T-cell (primary cell): ENCODE measurements at places on chromosomes 11 and 22.
A peak's percentile ranks its signal among the peaks of the same experiment; 100 is the strongest.

DNA sequence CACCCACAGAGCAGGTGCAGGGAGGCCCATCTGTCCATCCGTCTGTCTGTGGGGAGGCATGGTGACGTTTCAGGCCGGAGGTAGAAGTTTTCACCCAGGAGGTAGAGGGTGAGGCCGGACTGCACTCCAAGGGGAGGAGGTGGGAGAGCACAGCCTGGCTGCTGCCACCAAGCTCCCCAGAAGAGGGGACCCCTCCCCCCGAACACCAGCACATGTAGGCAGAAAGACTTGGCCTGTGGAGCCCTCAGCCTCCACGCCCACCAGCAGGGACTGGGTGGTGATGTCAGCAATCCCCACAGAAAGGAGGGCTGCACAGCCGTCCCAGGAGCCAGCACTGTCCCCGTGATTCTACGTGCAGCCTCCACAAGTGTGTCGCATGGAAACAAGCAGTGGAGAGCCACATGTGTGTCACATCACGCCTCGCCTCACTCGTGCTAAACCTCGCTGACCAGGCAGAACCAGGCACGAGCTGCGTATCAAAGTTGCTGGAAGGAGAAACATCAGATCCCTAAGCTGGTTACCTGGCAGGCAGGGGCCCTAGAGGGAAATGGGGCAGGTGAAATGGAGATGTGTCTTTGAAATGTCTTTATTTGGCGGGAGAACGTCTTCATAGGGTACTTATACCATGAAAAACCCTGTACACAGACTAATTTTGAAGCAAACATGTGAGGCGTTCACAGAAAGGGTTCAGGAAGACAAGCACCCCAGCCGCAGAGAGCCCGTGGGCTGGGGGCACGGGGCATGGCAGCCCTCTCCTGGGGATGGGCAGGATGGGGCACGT, 49.1 kb downstream of the CDKN1C start:
- no peak for DNase-seq

GRCh38 chr11:35073691-35074419, 65.1 kb upstream of the CD44 start:
- DNase-seq = no peak

GRCh38 chr22:40531951-40532900, 104.3 kb downstream of the MRTFA start:
- no peak for DNase-seq

DNA sequence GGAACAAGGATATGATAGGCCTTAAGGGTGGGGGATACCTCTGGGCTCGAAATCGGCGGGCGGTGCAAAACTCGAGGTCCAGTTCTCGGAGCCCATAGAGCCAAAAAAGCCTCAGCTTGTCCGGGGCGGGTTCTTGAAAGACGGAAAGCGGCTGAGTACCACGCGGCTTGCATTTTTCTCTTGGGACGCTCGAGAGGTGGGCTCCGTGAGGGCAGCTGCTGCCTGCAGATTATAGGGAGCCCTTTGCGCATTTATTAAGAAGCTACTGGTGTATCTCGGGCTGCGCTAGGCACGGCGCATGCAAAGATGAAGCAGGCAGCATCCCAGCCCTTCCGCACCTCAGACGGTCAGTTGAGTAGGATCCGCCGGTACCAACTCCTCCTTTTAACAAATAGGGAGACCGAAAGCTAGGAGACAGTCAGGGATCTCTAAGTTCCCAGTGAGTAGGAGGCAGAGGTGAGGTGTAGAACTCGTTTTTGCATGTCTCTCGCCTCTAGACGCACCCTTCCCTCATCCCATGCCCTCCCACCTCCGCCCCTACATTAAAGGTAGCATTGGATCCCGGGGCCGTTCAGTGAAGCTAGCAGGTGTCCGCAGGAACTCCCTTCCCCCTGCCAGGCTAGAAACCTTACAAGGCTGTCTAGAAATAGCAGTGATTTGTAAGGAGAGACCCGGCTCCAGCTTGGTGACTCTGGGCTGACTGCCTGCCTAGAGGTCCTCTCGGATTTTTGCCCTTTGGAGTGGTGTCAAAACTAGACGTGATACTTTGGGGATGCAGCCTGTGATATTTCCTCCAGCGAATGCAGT, 768 bp downstream of the LDHA start:
- DNase-seq = no peak

GRCh38 chr22:44172370-44173108, 8.2 kb upstream of the PARVG start:
- DNase-seq = no peak

DNA sequence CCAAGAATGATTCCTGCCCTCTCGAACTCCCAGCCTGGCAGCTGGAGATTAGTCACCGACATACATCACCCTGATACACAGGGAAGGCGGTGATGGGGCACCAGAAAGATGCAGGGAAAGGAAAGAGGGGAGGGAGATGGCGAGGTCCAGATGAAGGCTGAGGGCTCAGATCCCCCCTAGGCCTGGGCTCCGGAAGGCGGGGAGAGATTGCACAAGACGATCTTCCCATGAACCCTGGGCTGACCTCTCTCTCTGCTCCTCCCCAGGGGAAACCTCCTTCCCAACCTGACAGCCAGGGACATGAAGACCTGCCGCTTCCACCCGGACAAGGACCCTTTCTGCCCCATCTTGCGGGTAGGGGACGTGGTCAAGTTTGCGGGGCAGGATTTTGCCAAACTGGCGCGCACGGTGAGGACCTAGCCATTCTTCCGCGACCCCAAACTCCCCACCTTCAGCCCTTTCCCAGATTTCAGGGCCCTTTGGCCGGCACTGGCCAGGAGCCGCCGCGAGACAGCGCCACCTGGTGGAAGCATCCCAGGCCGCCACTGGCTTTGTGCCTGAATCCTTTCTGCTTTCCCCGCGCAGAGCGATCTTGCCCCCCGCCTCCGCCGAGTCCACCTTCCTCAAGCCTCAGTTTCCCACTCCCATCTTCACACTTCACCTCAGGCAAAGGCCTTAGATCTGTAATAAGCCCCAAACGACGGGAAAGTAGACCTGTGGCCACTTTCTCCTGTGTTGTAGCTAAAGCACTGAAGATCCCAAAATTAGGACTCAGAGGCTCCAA, 11.5 kb downstream of the P2RX3 start:
- peak; percentile 38 for DNase-seq
